ENCODE measurements at places on chromosomes 2 and 18. TPM values are rescaled to one million over a fixed set of nuclear protein-coding genes. Genes with fewer than 3 reads are reported as not detected.
A peak's percentile ranks its signal among the peaks of the same experiment; 100 is the strongest.

Gene FBLN7
- total RNA-seq = not detected

Gene TBC1D8
- 16.9 TPM for total RNA-seq

Gene LINC00305
- not detected for total RNA-seq

Gene LRATD1
- total RNA-seq = 0.18 TPM

Gene CFAP221
- total RNA-seq = not detected

GRCh38 chr2:107362993-107363392, 463.7 kb upstream of the RGPD4 start:
- DNase-seq = peak; percentile 1

DNA sequence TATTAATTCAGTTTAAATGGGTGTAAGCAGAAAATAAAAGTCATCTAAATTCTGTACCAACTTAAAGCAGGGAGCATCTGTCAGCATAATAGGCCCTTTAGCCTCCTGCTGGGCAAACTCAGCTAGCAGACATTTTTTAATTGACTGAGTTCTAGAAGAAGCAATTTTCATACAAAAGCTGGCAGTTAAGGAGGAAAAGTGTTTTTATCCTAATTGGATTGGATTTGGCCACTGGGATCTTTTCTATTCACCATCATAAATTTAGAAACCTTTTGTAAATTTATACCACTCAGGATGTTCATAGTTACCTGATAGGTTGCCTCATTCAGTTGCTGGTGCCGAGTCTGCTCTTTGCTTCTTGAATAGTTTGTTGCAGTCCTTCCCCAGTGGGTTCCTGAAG, 262.7 kb upstream of the FSIP2 start:
- DNase-seq = no peak

- no peak for DNase-seq
Measured at GRCh38 chr2:439556-440402, 151.9 kb upstream of the ALKAL2 start.

DNA sequence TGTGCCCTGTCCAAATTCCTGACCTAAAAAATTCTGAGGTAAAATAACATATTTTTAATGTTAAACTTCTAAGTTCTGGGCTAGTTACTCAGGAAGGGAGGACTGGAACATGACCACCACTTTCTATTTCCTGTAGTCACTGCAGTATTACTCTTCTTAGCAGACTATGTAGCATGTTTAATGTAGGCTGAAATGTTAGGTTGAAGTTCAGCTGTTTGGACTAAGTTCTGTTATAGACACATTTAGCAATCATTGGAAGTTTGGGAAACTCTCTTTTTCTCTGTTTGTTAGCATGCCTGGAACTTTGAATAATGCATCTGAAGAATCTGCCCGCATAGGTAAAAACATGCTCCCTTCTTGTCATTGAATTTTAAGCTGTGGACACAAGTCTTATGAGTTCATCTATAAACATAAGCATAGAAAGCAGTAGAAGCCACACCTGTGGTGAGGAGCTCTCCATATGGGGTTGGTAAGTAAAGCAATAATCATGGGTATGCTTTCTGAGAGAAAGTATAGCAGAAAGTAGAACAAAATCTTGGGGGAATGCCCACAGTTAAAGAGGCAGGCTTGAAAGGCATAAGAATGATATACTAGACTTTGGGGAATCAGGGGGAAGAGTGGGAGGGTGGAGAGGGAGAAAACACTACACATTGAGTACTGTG, 52.6 kb downstream of the IL1R2 start:
- no peak for DNase-seq

DNA sequence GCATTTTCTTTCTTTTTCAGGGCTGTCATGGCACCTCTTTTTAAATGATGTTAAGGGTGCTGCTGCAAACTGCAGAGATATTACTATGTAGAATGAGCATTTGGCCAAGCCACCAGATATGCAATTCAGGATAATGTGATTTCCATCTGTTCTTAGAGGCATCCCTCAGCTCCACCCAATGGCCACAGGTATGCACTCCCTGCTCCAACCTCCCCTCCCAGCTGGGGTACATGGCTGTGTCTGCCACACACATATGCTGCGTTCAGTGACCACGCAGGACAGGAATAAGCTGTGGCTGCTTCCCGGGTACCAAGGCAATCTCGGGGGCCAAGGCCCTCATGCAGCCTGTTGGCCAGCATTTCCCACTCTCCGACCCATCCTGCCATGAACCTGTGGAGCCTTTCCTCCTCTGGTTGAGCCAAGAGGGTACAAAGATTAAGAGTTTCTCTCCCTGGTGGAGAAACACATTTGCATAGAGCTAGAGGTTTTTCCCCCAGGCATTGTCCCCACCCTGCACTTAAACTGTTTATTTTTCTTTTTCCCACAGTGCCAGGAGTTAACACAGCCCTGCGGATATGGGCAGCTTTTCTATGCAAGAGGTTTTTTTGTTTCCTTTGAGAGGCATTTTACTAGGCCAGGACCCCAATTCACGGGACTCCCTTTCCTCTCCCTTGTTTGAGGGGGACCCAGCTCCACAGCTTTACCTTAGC, 147.0 kb downstream of the GCA start:
- DNase-seq = no peak

- DNase-seq = no peak
Measured at GRCh38 chr2:223945755-223946154, 620 bp upstream of the WDFY1 start.

GRCh38 chr2:96556441-96557330, 20.1 kb downstream of the ARID5A start:
- DNase-seq = no peak
